ENCODE measurements at places on chromosomes 2 and 18.

- DNase-seq = no peak
These were observed 54.4 kb downstream of the TRAPPC12 start for GRCh38 chr2:3433776-3434400.

DNA sequence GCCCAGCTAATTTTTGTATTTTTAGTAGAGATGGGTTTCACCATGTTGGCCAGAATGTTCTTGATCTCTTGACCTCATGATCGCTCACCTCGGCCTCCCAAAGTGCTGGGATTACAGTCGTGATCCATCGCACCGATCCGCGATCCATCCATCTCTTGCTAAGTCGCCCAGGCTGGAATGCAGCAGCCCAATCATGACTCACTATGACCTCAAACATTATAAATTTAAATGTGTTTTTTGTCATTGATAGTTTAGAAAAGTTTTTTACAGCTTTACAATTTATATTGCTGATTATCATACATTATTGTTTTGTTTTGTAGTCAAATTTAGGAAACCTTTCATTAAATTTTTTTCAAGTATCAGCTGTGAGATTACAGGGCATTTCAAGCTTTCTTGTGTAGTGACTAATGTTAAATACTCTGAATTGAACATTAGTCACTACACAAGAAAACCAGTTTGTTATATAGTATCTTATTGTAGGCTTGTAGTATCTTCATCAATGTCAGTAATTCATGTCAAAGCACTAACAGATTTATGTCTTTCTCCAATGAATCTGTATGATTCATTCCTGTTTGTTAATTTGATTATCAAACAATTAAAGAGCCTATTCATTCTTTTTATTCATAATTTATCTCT is 37.5 kb downstream of the NR4A2 start:
- no peak for DNase-seq

GRCh38 chr2:144448389-144449027 is 71.4 kb downstream of the ZEB2 start:
- no peak for DNase-seq

DNA sequence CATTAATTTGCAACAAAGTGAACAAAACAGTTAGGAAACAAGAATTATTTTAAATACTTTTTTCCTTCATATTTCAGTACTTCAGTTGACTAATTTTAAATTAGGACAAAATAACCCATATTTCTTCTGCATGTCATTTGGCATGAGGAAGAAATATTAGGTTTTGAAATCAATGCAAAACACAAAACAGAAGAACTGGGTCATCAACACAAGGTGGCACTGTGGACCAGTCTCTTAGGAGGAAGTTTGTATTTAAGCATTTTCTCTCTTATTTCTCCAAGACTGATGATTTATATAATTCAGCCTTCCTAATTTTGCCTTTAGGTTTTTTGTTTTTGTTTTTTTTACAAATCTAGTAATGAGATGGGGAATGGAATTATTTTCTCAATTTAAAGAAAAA is 352.8 kb upstream of the KCNH7 start:
- peak; percentile 12 for DNase-seq

GRCh38 chr2:231597014-231597611 is 4.4 kb downstream of the TEX44 start:
- DNase-seq = peak; percentile 85

GRCh38 chr2:101883860-101884259 is 107.9 kb upstream of the IL1R2 start:
- DNase-seq = peak; percentile 69

DNA sequence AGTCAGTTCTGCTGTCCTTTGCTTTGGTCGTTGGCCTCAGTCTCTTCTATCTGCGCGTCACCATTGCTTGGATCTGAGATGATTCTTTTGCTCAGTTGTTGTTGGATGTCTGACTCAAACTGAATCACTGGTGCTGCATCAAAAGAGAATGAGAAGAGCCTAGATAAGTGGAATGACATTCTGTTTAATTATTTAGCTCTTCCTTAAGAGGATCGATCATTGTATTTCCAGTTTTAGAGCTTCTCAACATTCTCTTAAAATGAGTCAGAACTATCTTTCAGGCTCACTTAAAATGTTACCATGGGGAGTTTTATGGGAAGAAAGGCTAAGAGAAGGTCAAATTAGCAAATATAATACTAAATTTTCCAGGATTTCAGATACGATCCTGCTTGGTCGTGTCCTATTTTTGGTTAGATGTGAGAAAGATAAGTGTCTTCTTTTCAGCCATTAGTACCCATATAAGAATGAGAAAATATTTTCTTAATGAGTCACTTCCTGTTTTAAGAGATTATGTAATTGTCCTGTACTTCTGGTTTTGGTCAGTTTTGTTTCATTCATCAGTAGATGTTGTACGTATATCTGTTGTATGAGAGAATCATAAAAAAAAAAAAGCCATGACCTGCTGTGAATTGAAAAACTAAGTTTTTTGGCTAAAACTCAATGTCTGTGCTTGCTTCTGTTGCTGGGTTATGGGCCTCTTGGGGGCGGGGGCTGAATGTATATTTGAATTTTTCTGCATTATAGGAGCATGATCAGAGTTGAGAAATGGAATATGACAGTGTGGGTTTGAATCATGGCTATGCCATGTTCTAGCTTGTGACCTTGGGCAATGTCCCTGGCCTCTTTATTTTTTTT is 31.6 kb upstream of the CASP10 start:
- DNase-seq = peak; percentile 89

DNA sequence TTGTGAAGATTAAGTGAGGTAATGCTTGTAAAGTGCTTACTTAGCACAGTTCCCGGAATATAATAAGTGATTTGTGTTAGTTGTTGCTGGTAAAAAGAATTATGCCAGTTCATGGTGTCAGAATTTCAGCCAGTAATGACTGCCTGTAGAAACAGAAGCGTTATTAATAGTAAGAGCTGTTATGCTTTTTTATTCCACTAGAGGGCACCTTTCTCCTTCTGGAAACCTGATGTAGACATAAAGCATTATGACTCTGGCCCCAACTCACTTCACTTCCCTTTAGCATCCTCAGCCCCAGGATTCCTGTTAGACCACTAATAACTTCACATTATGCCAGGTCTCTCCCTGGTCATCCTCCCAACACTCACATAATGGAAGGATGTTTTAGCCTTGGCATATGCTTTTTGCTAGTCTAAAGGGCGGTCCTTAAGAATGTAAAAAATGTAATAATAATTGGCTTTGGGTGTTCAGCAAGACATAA is 34.9 kb downstream of the C18orf54 start:
- peak; percentile 20 for DNase-seq

DNA sequence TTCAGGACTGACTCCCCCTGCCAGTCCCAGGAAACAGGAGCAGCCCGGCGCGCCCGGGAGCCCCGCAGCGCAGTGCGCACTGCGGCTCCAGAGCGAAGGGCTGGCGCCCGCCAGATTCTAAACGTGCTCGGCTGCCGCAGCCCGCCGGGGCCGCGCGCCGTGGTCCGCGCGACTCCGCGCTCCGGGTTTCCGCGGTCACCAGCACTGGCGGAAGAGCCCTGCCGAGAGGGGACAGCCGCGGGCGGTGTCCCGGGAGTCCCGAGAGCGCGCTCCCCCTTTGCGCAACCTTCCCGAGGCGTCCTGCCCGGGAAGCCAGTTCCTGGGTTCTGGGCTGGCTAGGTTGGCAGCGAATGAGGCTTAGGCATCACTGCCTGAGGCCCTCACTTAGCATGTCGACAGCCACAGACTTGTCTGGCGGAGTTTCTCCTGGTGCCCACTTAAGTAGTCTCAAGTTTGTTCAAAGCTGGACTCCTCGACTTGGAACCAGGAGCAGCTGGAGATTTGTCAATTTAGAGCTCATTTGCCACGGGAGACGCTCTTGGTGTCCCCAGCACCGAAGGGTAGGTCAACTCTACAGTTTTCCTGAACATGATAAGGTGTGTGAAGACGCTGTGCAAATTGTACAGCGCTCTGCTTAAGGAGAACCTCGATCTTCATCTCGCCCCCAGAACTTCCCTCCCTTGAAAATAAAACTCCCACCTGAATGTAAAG is 1.5 kb upstream of the VSNL1 start:
- peak; percentile 64 for DNase-seq

DNA sequence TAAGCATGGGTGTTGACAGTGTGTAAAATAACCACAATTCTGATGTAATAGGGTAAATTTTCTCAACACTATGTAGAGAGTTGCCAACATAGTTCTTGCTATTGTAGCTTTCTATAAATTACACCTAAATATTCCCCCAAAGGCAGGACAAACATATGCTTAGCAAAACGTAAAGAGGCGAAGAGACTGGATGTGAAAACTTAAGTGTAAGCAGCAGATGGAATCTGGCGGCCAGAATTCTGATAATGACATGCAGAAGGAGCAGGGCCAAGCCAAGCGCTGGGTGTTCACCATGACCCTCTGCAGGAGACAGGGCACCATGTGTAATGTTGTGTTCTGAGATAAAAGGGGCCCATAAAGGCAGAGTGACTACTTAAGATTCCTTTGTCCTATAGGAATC is 105.2 kb upstream of the ZNF521 start:
- DNase-seq = peak; percentile 63

DNA sequence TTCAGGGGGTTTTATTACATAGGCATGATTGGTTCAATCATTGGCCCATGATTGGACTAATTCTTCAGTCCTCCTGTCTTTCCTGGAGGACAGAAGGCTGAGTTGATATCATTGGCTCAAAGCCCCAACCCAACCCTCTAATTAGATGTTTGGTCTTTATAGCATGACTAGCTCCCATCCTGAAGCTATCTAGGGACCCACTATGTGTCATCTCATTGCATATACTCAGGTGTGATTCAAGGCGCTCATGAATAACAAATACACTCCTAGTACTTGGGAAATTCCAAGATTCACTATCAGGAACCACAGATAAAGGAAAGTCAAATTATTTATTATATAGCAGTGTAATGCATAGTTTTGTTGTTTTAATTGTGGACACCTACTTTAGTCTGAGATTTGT is 24.9 kb upstream of the NBEAL1 start:
- DNase-seq = no peak

- no peak for DNase-seq
These were observed 3.8 kb downstream of the HSPE1 start for GRCh38 chr2:197504000-197504399.

- no peak for DNase-seq
These were observed 145.0 kb downstream of the NEDD4L start for GRCh38 chr18:58188996-58189395.

DNA sequence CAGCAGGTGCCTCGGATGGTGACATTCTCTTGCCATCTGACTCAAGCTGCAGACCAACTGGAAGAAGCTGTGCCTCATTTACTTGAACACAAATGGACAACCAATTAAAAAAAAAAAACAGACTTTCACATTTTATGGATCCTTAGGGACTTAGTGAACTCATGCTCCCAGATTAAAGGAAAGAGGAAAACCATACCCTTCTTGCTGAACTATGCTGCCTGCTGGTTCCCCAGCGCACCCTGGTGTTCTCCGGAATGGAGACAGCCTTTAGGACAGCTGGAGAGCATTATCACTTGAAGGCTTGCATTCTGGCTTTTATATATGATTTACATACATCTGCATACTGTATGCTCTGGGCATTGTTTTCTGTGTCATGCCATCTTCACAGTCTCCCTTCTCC is 370.7 kb downstream of the SLC4A3 start:
- DNase-seq = peak; percentile 45

GRCh38 chr18:32440518-32440917 is 30.2 kb downstream of the GAREM1 start:
- no peak for DNase-seq

DNA sequence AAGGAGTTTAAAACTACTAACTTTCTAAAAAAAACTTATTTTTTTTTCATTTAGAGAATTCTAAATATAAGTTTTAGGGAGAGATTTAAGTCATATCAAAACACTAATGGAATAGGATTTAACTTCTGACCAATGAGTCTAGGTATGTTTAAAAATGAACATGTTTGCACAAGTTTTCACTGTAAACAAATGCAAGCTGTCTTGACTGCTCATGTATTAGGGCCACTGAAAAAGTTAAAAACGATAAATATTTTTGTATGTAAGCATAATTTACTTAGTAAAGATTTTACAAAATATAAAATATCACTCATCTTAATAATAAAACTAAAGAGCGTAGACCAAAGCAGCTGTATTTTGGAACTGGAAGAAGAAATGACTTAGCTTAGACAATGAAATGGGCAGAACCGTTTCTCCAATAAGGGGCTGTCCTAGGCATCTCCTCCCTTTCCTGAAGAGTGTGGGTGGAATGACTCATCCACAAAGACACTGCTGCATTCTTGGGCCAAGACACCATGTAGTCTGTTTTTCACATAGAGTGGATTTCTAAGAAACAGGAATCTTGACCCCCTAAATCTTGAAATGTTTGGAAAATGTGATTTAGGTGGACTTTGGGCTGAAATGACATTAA is 118.8 kb downstream of the MEP1B start:
- peak; percentile 90 for DNase-seq

GRCh38 chr2:69830045-69830905 is 815 bp downstream of the GMCL1 start:
- DNase-seq = peak; percentile 62

GRCh38 chr2:228107846-228108245 is 73.6 kb downstream of the SPHKAP start:
- DNase-seq = no peak

GRCh38 chr2:40579247-40579646 is 127.4 kb upstream of the SLC8A1 start:
- DNase-seq = peak; percentile 55

DNA sequence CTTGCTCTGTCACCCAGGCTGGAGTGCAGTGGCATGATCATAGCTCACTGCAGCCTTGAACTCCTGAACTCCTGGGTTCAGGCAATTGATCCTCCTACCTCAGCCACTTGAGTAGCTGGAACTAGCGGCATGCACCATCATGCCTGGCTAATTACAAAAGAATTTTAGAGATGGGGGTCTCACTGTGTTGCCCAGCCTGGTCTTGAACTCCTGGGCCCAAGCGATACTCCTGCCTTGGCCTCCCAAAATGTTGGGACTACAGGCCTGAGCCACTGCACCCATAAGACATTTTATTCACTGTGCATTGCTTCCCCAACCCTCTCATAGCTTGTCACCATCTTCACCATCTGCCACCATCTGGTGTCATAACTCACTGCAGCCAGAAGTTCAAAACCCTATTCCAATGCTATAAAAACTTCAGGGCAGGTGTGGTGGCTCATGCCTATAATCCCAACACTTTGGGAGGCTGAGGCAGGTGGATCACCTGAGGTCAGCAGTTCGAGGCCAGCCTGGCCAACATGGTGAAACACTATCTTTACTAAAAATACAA is 78.7 kb downstream of the NCAPH start:
- no peak for DNase-seq

DNA sequence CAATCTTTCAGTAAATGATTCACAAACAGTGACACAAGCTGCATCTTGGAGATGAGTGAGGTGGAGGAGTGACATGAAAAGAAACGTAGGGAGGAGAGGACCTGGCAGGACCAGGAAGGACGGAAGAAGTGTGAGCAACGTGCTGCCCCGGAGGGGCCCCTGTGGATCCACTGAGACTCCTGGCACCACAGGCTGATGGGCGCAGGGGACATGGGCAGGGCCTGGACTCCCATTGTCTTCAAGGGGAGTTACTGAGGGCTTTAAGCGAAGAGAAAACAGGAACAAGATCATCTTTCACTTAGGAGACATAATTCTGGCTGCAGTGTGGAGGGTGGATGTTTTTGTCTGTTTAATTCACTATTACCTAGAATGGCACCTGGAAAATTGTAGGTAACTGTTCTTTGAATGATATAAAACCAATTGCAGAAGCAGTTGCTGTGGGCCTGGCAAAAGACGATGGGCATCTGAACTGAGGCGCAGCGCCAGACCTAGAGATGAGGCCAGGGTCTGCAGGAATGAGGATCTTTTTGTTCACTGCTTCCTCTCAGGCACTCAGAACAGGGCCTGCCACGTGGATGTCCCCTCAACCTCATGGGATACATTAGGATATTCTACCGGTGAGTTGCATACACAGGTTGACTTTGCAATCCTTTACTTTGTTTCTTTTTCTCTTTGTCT is 156.4 kb downstream of the TMEM18 start:
- no peak for DNase-seq

GRCh38 chr18:34773961-34774766 is 64.1 kb downstream of the DTNA start:
- DNase-seq = peak; percentile 82

Measured in foreskin fibroblast (primary cell).